ENCODE measurements at places on chromosomes 6 and 20. TPM values are rescaled to one million over a fixed set of nuclear protein-coding genes. Genes with fewer than 3 reads are reported as not detected.

Gene TINAG
- polyA plus RNA-seq, result not detected

Gene DOK5
- 24.9 TPM for polyA plus RNA-seq

Gene FAXC
- polyA plus RNA-seq, result 1.9 TPM

Gene FAM209B
- not detected for polyA plus RNA-seq

Gene HTR1B
- not detected for polyA plus RNA-seq

Gene BAK1
- 19.9 TPM for polyA plus RNA-seq

Gene ELOVL4
- 2.0 TPM for polyA plus RNA-seq

Gene HLA-DQB2
- 0.38 TPM for polyA plus RNA-seq

Gene OPN5
- 0.34 TPM for polyA plus RNA-seq

Gene DYNLT2
- polyA plus RNA-seq, result 3.0 TPM

Gene PMEPA1
- 29.4 TPM for polyA plus RNA-seq

DNA sequence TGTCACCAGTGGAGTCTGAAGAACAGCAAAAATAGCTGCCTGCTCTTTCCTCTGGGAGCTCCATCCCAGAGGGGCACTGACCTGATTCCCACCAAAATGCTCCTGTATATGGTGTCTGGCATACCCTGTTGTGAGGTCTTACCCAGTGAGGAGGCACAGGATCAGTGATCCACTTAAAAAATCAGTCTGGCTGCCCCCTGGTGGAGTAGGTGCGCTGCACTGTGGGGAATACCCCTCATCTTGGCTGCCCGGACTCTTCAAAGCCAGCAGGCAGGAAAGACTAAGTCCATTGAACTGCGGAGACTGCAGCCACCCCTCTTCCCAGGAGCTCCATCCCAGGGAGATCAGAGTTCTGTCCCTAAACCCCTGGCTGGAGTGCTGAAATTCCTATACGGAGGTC, 230.9 kb upstream of the HTR1E start:
- DNase-seq, result no peak

- DNase-seq, result no peak
These were observed 35.5 kb upstream of the GJA1 start for GRCh38 chr6:121399966-121400365.

DNA sequence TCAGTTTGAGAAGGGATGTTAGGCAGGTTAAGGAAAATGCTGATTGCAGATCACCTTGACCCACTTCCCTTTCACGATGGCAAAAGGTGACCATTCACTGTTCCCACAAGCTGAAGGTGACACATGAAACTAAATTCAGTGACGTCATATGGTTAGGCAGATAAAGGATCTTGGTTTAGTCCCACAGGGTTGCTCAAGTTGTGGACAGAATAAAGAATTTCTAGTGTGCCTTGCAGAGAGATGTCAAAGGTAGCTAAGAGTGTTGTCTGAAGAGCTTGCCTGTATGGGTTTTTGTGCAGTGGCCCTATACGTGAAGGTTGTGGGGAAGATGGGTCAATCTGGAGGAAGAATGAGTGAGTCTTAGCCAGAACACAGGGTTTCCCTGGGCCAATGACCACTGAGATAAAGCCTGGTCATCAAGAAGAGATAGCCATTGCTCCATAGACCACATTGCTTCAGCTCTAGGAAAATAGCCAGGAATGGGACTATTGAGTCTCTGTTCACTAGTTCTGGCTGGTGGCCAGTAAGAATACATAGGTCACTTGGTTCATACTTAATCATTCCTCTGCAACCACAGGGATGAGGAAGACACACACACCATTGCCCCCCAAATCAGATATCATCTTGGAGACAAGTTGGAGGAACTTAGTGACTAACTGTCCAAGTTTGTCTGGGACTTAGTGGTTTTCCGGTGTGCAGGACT, 148.5 kb upstream of the ATXN1 start:
- no peak for DNase-seq

DNA sequence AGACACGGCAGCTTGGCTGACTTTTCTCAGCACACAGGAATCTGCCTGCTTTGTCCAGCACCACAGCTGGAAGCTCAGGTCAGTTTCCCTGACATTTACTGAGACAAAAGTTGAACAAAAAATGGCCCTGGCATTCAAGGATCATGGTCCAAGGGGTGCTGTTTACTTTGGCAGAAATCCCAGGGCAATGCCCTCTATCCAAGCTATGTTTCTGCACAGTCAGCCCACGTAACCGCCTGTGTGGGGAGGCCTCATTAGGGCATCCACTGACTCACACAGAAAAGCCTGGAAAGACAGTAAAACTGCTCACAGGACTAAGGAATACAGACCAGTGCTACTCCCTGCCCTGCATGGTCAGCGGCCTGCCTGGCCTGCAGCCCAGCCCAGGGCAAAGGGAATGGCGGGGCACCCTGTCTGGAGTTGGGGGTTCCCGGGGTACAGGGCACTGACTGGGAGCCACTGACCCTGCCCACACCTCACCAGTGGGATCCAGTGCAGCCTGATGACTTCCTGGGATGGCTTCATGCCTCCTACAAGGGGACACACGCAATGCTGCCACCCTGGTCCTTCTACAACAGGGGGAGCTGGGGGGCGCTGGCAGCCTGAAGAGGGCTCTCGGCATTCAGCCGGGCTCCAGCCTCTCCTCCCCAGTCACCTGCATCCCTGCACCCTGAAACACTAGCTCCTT, 77.1 kb downstream of the NINL start:
- DNase-seq, result no peak

DNA sequence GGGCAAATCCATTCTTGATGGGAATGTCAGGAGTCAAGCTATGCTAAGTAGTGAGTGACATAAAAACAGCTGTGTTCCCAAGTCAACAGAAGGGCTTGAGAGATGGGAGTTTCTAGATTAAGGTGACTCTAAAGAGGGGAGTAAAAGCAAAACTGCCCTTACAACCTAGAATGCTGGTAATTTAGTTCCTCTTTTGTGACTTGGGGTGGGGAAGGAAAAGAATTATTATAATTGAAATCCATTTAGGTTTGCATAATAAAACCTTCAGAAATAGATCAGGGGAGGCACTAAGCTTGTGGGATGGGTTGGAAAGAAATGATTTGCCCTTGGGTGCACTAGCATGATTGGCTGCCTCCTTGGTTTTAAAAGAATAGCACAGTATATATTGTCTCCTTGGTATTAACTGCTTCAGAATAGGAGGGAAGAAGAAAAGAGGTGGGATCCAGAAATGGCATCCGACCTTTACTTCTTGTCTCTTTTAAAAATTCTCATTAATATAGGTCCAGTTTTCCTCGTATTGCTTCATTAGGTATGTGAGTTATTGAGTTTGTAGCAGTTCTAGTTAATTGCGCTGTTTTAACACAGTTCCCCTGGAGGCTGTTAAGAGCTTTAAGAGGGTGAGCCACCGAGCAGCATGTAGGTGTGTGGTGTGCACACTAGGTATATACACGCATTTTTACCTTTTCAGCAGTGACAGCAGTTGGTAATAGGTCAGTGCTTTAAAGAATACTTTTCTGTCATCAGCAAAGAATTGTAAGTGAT, 95.3 kb upstream of the VSTM2L start:
- DNase-seq, result no peak

GRCh38 chr6:125844989-125845388, 54.2 kb downstream of the NCOA7 start:
- DNase-seq, result no peak

DNA sequence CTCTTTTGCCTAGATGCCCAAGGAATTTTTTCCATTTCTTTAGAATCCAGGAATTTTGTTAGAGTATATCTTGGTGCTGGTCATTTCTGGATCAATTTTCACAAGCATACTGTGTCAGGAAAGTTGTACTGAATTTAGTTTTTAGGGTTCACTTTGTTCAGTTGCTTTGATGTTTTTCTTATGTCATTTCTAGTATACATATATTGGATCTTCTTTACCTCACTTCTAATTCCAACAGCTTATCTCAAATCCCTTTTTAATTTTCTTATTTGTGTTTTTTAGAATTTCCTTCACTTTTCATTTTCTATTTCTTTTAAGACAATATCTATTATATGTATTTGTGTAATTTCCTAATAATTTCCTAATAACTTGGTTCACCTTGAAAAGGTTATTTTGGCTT, 281.0 kb upstream of the AGPAT4 start:
- no peak for DNase-seq

GRCh38 chr20:35511814-35512420, 17.5 kb downstream of the C20orf173 start:
- peak; percentile 66 for DNase-seq

- peak; percentile 90 for DNase-seq
These were observed 537 bp downstream of the PPIL4 start for GRCh38 chr6:149545258-149545753.

DNA sequence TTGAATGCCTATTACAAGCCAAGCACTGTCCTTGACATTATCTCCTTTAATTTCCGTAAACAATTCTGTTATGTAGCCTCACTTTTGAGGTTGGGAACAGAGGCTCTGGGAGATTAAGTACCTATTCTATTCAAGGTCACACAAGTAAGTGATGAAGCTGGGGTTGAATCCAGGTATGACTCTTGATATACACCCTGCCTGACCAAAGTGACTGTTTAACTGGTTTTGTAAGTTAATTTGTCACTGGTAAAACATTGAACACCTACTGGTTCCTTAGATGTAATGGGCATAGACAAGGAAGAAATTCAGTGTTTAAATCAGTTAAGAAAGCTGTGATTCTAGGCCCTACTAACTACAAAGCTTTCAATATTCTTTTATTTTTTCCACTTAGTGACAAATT, 22.9 kb downstream of the GTF2H5 start:
- no peak for DNase-seq

- DNase-seq, result no peak
These were observed 1.1 kb downstream of the GNL1 start for GRCh38 chr6:30554962-30555815.

DNA sequence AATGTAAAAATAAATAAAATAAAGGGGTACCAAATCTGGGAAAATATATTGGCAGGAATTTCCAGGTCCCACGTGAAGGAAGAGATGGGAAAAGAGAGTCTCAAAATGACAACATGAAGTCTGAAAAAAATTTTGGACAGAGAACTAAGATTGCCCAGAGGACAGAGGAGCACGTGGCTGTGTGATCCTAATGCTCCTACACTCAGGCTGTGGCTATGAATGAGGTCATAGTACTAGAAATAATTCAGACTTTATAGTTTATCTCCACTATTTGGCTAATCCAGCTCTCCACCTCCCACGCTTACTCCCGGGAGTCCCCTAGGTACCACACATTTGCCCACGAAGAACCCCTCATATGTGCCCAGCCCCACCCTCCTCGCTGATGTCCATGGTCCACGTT, 42.8 kb upstream of the STMND1 start:
- peak; percentile 19 for DNase-seq

- DNase-seq, result no peak
These were observed 92.6 kb upstream of the CLVS2 start for GRCh38 chr6:122903266-122903915.

GRCh38 chr6:150208611-150209352, 65.9 kb downstream of the PPP1R14C start:
- no peak for DNase-seq

DNA sequence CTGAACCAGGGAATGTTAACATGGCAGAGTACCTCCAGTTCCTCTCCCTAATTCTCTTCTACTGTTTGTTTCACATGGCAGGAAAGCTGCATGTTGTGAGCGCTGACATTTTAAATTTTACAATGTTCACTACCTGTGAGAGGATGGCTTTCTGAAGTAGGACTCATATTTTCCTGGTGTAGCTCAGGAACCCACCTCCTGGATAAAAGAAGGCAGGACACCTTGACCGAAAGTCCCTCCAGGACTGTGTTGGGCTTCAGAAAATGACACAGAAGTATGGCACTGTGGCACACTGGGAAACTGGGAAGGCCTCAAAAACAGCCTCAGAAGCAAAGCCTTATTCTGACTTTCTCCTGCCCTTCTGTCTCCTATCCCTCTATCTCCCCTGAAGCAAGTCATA, 33.3 kb downstream of the PTPRK start:
- DNase-seq, result no peak

DNA sequence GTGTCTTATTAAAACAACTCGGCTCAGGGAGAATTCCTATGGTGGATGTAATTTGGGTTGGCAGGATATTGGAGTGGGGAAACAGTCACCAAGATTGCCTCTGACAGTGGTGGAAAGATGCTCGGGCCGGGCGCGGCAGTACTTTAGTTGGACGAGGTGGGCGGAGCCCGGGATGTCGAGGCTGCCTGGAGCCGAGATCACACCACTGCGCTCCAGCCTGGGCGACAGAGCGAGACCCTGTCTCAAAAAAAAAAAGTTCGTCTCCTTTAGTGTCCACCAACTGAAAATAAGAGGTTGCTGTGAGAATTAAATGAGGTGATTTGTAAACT, 621 bp downstream of the NOL7 start:
- peak; percentile 53 for DNase-seq

- DNase-seq, result peak; percentile 66
These were observed 497.8 kb upstream of the ARID1B start for GRCh38 chr6:156279261-156279969.

GRCh38 chr20:46408281-46408731, 1.9 kb upstream of the ELMO2 start:
- no peak for DNase-seq

DNA sequence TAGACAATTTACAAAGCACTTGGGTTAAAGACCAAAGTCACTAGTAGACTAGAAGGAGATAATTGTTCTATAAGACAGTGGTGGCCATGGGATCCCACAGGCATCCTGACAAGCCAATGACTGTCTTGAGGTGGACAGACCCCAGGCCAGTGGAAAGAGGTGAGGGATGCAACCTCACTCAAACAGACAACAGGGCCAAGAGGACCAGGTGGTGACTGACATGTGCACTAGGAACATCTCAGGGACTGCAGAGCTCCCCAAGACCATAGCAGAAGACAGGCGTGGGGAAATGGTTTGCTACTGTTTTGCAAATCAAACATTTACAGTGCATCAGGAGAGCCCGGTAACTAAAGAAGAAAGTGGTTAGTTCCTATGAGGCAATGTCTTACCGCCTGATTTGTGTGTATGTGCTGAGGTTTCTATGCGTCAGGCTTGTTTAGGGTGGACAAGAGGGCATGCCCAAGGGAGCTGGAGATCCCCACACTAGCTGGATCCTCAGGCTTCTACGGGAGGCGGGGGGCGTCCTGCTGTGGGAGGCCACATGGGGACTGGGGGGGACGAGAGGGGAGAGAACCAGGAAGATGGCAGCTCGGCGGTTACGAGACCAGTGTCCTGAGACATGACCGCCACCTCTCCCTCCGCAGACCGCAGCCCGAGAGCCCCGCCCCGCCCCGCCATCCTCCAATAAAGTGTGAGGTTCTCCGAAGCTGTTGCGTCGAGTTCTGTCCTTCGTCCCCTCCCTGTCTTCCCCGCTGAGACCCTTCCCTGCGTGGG, 623 bp upstream of the MRPS26 start:
- no peak for DNase-seq

GRCh38 chr6:158894193-158894592, 75.0 kb upstream of the EZR start:
- peak; percentile 75 for DNase-seq

Data from muscle of leg (tissue), 16 donors.